Pulmonary artery endothelial cell (primary cell): ENCODE measurements at places on chromosomes 7 and 10. TPM values are rescaled to one million over a fixed set of nuclear protein-coding genes. Genes with fewer than 3 reads are reported as not detected.

The PLPP4 gene
- total RNA-seq, result 5.2 and 16.5 TPM in 2 replicates

The MYO3A gene
- total RNA-seq, result not detected in 2 replicates

The NEUROD6 gene
- not detected in 2 replicates for total RNA-seq

The ZNF680 gene
- total RNA-seq, result 6.3 and 13.6 TPM in 2 replicates

The PILRA gene
- total RNA-seq, result 0.13 TPM in 1 of 2 replicates, not detected in the other

The ACSM6 gene
- not detected in 2 replicates for total RNA-seq

GRCh38 chr10:79229071-79229541, 118.2 kb upstream of the PPIF start:
- no peak for DNase-seq

DNA sequence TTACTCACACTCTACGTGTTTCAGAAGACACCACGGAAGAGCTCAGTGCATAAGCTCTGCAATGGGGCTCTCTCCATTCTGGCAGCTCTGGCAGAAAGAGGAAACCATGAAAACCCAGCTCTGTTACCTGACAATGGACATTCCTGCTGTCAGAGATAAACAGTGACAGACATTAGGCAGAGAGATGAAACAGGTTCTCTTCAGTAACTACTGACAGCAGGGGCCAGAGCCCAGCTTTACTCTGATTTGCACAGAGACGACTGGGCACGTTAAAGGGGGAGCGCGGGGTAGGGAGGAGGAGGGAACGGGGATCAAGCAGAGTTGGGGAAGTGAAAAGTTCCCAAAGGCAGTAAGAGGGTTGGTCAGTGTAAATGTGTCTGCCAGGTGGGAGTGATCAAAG, 206.1 kb downstream of the RAMP3 start:
- DNase-seq, result no peak

GRCh38 chr10:60732807-60733516, 45.3 kb upstream of the CDK1 start:
- DNase-seq, result no peak

DNA sequence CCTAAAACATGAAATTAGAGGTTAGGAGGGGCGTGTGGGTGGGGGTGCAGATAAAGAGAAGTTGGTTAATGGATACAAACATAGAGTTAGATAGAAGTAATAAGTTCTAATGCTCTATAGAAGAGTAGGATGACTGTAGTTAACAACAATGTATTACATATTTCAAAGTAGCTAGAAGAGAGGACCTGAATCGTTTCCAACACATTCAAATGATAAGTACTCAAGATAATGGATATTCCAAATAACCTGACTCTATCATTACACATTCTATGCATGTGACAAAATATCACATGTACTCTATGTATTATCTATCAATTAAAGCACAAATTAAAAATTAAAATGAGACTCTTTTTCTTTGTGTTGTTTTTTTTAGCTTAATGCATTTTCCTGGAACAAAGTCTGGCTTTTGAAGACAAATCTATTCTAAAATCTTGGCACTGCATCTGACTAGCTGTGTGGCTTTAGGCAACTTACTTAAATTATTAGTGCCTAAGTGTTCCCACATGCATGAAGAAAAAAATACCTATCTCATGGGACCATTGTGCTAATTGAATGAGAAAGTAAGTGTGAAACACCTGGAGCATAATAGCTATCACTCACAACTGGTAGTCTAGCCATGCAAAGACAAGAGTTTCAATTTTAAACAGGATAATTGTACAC, 75.7 kb downstream of the SEMA3C start:
- DNase-seq, result no peak

- no peak for DNase-seq
Measured at GRCh38 chr10:99534939-99535763, 2.4 kb downstream of the NKX2-3 start.

- no peak for DNase-seq
Measured at GRCh38 chr10:11068861-11069633, 51.4 kb downstream of the CELF2 start.

- no peak for DNase-seq
Measured at GRCh38 chr7:26508481-26508880, 216.8 kb downstream of the SNX10 start.

GRCh38 chr10:63365976-63366765, 99.6 kb downstream of the JMJD1C start:
- no peak for DNase-seq

DNA sequence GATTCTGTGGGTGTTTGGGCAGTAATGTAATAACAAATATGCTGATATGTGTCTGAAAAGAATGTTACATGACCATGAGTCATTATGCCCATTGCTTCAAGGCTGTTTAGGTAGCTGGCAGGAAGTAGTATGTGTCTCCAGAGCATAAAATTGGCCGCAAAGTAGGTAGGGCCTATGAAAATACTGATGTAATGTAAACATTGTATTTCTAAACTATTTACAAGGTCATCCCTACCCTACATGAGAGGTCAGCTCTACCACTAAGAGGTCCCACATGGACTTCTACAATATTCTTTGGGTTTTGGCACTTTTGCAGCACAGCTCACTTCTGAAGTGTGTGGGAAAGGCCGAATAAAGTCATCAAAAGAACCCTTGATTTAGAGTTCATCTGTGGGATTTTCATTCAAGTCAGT, 301.9 kb downstream of the AHR start:
- DNase-seq, result peak; percentile 64

DNA sequence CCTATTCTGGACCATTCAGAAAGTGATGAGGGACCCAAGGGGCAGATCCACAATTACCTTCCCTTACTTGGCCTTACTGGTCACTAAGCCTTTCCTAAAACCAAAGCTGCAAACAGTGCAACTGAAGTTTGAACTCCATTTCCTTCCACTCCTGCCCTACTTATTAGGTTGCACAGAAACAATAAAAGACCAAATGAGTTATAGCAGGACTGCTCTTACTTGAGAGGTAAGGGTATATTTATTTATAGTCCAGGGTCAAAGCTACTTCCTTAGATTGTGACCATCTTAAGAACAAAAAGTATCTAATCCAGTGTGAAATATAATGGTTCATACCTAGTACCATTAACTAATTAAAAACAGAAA, 27.0 kb downstream of the CDK6 start:
- no peak for DNase-seq

GRCh38 chr7:158979635-158980351, 123.4 kb downstream of the DYNC2I1 start:
- DNase-seq, result no peak

DNA sequence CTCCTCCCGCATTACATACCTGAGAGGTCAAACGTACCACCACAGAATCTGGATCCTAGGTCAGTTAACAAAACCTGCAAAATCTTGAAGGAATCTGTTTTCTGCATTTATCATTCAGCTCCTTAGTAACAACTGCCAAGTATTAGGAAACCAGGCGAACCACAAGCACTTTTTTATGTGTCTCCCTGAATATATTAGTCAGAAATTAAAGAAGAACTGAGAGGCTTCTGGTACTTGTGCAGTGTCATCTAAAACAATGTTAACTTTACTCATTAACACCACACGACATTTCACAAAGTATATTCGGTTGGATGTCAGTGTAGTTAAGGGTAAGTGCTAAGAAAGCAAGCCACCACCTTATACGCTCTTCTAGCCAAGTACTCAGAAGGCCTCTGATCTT, 2.5 kb downstream of the CCDC6 start:
- no peak for DNase-seq

DNA sequence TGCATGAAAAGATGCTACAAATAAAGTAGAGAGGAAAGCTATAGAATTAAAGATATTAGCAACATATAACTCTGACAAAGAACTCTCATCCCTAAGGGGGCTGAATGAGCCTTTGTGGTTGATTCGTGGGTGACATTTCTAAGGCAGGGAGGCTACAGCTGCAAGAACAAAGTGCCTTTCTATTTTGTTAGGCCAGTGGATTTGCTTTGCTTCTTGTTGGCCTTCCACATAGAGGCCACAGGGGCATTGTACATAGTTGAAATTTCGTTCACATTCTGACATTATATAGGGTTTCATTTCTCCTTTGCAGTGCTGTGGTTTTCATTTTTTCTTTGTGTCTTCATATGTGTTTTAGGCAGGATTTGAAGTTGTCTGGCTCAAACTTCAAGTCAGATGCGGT, 819.2 kb upstream of the C7orf33 start:
- DNase-seq, result no peak

DNA sequence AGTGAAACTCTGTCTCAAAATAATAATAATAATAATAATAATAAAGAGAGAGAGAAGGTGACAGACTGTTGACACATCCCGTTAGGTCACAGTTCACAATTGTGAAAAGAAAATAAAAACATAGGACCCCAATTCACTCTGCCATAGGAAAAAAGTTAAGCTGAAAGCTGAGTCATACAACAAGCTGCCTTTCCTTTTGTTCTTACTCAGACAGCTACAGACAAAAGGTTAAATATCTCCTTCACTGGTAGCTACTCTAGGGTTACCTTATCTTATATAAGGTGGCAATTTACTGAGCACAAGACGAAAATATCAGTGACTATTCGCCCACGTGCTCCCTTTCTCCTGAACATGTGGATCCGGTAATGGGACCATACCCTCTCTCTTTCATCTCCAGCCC, 17.5 kb downstream of the TUBAL3 start:
- DNase-seq, result no peak

GRCh38 chr10:104328896-104329710, 9.2 kb downstream of the ITPRIP start:
- DNase-seq, result peak; percentile 64

DNA sequence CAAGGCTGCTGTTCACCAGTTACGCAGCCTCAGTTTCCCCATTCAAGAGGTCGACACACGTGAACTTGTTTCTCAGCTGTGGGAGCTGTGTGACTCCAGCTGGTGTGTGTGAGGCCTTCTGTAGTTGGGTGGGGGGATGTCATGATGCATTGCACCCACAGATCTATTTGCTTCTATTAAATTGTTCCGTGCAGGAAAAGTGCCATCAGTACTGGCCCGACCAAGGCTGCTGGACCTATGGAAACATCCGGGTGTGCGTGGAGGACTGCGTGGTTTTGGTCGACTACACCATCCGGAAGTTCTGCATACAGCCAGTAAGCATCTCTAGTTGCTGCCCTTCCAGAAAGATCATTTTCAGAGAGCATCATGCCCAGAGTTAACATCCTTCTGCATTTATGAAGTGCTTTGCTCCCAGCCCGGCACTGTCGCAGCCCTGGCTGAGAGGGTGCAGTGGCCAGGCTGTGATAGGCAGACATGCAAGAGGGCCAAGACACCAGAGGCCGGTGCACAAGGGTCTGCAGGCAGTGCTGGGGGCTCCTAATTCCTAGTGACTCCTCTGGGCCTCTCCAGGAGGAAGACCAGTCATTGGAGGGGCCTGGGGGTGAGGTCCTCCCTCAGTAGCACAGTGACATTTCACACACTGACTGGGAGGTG, 60.2 kb downstream of the MKI67 start:
- no peak for DNase-seq
